A549 treated with DMSO at 1 μM for 4 hours (cell line): ENCODE measurements at places on chromosomes 1 and 21. TPM values are rescaled to one million over a fixed set of nuclear protein-coding genes. Genes with fewer than 3 reads are reported as not detected.

NR1I3 gene
- 0.21 TPM in 1 of 5 replicates, not detected in the others for total RNA-seq

SLC44A5 gene
- total RNA-seq, result 0.06 to 0.11 TPM (median 0.09 TPM) in 4 of 5 replicates, not detected in the other

MFSD2A gene
- 4.0 to 5.9 TPM (median 4.6 TPM) in 5 replicates for total RNA-seq

AJAP1 gene
- total RNA-seq, result not detected in 5 replicates

SERPINC1 gene
- 0.07 TPM in 2 of 5 replicates, not detected in the others for total RNA-seq

RAVER2 gene
- 4.7 to 5.9 TPM (median 5.5 TPM) in 5 replicates for total RNA-seq

ALPL gene
- total RNA-seq, result 0.19 to 0.47 TPM (median 0.31 TPM) in 5 replicates

S100A11 gene
- 1,732 to 1,898 TPM (median 1,814 TPM) in 5 replicates for total RNA-seq

ADCY10 gene
- 0.08 to 0.17 TPM (median 0.12 TPM) in 5 replicates for total RNA-seq

IGSF3 gene
- total RNA-seq, result 19.0 to 26.5 TPM (median 23.3 TPM) in 5 replicates

SPOCD1 gene
- 4.6 to 8.0 TPM (median 5.0 TPM) in 5 replicates for total RNA-seq

BRINP2 gene
- total RNA-seq, result 0.06 to 0.20 TPM (median 0.09 TPM) in 5 replicates

IVL gene
- total RNA-seq, result 0.04 to 0.07 TPM in 2 of 5 replicates, not detected in the others

PCBP3 gene
- 0.80 to 1.3 TPM (median 1.1 TPM) in 5 replicates for total RNA-seq

CD53 gene
- not detected in 5 replicates for total RNA-seq

ILDR2 gene
- 0.02 to 0.08 TPM (median 0.04 TPM) in 4 of 5 replicates, not detected in the other for total RNA-seq

OR2L2 gene
- not detected in 5 replicates for total RNA-seq

CLEC20A gene
- not detected in 5 replicates for total RNA-seq

LCE1D gene
- not detected in 5 replicates for total RNA-seq

CLCA2 gene
- total RNA-seq, result not detected in 5 replicates

GPR137B gene
- total RNA-seq, result 13.8 to 19.9 TPM (median 18.6 TPM) in 5 replicates

GNG12 gene
- total RNA-seq, result 56.6 to 88.6 TPM (median 74.7 TPM) in 5 replicates

RPRD2 gene
- total RNA-seq, result 14.1 to 17.5 TPM (median 16.5 TPM) in 5 replicates

PLA2G2C gene
- not detected in 5 replicates for total RNA-seq
